Suppressor macrophage treated with lipopolysaccharide for 1 hour (primary cell): ENCODE measurements at places on chromosomes 16 and 17.

- peak; percentile 70 for DNase-seq
Observed at GRCh38 chr17:46878055-46878454, 26.7 kb downstream of the WNT9B start.

DNA sequence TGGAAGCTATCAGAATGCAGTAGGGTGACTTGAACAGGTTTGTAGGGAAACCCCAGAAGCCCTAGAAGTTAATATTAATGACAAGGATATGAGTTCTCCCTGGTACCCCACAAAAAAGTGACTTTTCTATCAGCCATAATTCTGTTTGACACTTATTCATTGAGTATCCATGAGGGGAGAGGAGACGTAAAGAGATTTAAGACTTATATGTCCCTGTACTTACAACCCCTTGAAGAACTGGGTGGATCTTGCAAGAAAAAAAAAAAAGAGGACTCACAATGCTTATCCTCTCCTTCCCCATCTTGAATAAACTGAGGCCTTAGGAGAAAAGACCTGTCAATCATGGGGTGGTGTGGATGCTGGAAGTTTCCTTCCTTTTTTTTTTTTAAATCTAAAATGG, 203.5 kb downstream of the CBLN1 start:
- DNase-seq, result no peak

DNA sequence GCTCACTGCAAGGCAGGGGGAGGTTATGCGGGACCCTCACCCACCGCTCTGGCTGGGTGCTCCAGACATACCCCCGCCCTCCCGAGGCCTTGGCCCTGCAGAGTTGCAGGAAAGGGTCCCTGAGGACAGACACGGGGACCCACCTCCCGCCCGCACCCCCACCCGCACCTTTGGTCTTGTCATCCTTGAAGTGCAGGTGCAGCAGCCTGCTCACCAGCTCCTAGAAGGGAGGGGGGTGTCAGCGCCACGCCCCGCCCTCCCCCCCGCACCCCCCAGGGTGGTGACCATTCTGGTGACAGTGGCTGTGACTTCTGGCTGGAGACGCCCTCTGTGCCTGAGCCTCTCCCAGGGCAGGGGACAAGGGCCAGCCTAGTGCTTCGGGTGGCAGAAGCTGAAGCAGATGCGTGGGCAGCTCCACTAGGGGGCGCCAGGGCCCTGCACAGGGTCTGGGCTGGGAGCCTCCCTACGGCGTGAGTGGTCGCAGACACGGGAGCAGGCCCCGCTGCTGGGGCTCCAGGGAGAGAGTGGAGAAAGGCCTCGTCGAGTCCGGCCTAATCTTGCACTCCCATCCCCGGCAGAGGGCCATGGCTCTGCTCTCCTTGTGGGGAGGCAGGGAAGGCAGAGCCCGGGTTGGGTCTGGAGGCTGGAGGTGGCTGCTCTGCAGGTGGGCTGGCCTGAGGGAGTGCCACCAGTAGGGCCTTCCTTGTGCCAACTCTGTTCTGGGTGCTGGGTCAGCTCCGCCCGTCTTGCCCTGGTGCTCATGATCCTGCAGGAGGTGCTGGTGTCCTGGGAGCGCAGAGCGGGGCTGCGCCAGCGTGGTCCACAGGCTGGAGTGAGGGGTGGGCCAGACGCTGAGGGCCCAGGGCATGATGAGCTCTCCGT, 2.7 kb downstream of the CENPX start:
- peak; percentile 89 for DNase-seq

- DNase-seq, result no peak
Observed at GRCh38 chr17:33908363-33909064, 346.6 kb upstream of the CCL2 start.

DNA sequence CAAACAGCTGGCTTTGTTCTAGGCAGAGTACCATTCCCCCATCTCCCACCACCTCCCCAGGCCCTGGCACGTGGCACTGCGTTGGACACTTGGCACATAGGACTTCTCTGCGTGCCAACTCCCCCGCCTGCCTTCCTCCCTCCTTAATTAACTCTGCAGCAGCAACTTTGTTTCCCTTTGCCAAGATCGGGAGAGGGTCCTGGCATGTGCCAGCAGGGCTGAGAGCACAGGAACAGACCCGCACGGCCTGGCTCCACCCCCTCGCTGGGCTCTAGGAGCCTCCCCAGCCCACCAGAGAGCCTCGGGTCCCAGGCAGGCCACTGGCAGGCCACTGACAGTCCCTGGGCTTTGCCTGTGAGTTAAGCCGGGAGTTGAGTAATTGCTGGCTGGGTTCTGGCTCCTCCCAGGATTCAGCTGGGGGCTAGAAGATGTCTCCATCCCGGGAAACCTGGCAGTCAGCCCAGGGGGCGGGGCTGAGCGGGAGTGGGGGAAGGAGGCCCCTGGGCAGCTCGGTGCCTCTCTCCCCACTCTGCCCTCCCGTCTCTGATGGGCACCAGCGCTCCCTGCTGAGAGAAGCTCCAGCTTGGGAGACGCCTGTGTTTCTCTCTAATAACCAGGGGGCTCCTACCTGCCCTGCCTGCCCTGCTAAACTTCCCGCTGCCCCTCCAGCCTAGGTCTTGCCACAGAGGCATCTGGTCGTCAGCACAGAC, 224.0 kb upstream of the TNRC6C start:
- peak; percentile 10 for DNase-seq

GRCh38 chr17:31917065-31917529, 15.6 kb upstream of the UTP6 start:
- peak; percentile 31 for DNase-seq

DNA sequence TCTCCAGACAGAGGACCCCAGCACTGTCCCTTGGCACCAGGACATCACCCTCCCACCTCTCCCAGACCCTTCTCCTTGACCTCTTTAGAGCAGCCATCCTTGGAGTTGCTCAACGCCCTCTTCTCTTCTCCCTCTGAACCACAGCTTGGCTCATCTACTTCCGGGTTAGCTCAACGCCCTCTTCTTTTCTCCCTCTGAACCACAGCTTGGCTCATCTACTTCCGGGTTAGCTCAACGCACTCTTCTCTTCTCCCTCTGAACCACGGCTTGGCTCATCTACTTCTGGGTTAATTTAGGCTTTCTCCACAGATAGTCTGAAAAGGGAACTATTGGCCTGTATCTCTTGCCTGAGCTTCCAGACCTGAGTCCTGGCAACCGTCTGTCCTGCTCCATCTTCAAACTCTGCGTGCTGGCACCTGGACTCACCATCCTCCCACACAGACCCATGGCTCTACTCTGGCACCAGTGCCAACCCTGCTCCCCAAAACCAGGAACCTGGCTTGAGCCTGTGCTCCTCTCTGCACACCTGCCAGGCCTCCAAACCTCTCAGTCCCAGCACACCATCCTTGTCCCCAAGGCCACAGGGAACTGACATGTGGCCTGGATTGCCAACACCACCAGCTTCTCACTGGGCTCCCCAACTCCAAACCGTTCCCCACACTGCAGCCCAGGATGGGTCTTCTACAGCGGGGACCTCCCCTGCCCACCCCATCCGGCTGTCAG, 25.3 kb upstream of the FAAP100 start:
- DNase-seq, result peak; percentile 54

- no peak for DNase-seq
Observed at GRCh38 chr17:56260376-56261002, 107.2 kb downstream of the ANKFN1 start.
